Inflammatory macrophage (primary cell): ENCODE measurements at places on chromosomes 1 and 21.

DNA sequence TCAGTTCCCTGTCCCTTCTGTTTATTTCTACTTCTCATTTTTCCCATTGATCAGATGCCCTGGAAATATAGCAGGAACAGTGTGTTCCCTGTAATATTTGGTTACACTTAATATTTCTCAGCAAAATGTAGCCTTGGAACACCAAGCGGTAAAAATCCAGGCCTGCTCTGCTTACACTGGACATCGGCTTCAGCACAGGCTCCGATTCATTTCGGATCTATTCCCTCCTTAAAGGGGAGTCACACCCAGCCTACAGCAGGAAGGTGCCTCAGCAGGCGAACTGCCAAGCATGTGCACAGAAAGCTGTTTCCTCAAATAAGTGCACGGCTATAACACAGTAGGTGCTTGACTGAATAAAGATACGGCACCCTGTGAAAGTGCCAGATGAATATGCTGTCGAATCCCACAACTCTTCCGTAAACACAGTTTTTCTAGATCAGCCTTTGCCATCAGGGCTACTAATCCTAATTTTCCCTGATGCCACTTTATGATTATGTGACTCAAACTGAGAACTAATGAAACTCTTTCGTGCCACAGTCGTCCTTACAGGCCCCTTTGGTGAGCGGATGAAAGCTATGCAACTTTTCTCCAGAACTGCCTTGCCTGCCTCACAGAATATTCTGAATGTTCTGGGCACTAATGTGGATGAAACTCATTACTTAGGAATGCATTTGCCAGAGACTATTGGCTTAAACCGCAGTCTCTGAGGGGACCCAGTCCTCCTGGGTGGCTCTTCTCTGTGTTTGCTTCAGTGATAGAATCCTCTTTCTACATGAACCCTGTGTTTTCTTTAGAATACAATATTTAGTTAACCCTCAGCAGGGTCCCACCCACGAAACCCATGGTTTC, 275.5 kb upstream of the RUNX1 start:
- DNase-seq, result no peak

GRCh38 chr1:161044535-161044907, 1.3 kb downstream of the USF1 start:
- no peak for DNase-seq

GRCh38 chr1:29249170-29249691, 12.9 kb downstream of the PTPRU start:
- DNase-seq, result no peak

GRCh38 chr1:75693551-75693950, 31.0 kb upstream of the ACADM start:
- DNase-seq, result no peak

- DNase-seq, result no peak
Observed at GRCh38 chr1:99445486-99445885, 181.2 kb downstream of the PLPPR4 start.

- DNase-seq, result no peak
Observed at GRCh38 chr1:202361224-202361623, 12.7 kb downstream of the PPP1R12B start.

DNA sequence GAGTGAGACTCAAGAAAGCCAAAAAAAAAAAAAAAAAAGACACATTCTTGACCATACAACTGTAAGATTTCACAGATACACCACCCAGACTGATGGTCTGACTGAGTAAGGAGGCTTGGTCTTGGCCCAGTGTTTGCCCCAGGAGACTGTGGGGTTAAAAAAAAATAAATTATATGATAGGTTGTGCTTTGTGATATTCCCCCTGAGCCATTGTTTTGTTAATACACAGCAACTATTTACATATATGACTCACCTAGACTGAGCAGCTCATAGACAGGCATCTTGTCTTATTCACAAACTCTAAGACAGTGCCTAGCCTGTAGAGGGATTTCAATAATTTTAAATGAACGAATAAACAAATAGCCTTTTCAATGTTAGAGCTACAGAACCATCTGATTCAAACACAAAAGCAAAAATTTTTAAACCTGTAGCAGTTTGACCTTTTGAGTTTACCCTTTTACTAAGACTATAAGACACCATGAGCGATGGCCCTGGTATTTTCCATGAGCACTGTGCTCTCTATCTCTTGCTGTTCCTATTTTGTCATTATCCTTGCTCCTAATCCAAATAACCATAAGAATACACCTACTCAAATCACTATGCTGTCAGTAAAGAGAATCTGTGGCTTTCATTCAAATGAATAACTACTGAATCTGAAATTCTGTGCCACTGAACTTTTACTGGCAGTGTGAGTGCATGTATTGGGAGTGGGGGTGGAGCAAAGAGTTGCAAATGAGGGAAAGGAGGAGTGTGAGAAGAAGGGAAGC, 199.4 kb upstream of the PTBP2 start:
- DNase-seq, result no peak

DNA sequence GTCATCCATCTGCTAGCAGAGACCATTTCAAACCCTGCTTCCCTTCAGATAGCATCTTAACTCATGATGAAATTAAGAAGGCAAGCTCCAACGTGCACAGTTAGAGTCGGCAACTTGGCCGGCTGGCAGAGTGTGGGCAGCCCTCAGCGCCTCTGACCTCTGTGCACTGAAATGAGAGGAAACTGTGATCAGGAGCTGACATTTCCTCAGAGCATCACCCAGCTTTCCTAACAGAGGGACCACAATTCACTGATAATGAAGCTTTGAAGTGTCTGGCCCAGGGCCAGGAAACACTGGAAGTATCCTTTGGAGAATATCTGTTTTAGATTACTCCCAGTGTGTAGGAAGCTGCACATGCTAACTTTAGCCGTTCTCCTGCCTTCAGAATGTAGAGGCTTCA, 145.0 kb upstream of the ZC3H11B start:
- no peak for DNase-seq

- no peak for DNase-seq
Observed at GRCh38 chr1:76635784-76636183, 231.5 kb upstream of the ST6GALNAC5 start.

- DNase-seq, result no peak
Observed at GRCh38 chr1:18635891-18636595, 5.4 kb downstream of the PAX7 start.

DNA sequence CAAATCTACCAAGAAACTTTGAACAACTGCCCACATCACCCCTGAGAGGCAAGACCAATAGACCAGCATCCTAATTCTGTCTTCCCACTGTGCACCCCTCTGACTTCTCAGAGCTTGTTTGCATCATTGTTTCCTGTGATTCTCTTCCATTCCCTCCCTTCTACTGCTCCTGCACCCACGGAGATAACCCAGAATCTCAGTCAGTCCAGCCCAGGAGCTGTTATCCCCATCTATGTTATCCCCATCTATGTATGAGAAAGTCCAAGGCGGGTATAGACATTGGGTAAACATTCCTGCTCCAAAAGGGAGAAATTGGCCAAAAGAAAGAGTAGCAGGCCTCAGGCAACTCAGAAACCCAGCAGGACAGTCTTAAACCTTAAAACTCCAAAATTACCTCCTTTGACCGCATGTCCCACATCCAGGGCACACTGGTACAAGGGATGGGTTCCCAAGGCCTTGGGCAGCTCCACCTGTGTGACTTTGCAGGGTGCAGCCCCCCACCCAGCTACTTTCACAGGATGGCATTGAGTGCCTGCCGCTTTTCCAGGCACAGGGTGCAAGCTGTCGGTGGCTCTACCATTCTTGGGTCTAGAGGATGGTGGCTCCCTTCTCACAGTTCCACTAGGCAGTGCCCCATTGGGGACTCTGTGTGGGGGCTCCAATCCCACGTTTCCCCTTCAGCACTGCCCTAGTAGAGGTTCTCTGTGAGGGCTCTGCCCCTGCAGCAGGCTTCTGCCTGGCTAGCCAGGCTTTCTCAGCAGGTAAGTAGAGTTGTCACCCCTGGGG, 414.8 kb downstream of the NPHP4 start:
- DNase-seq, result no peak

DNA sequence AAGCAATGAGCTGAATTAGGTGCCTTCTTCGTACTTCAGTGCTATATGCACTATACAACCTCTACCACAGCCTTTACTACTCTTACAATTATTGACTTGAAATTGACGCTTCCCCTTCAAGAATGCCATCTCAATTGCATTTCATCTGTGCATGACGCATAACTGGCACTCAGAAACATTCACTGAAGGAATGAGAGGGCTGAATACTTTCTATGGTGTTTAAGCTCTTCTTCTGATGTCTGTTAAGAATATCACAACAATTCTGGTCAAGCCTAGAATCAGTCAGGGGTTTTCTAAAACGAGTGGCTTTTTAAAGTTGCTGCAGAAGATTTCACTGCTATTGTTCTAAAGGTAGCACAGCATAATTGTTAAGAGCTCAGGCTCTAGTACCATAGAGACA, 11.5 kb downstream of the DENND1B start:
- DNase-seq, result no peak

DNA sequence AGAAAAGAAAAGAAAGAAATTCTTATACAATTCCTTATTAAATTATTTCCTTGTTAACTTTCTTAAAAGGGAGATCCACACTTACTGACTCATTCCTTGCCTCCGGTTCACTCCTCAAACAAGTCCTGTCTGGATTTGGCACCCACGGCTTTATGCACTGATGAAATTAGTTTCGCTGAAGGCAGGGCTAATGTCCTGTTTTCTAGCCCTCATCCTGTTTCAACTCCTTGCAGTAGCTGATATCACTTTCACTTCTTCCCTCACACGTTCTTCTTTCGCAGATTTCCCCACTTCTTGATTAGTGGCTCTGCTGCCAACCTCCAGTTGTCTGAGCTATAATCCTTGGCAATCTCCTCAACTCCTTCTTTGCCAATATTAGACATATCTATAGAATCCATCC, 215.2 kb downstream of the URB2 start:
- peak; percentile 45 for DNase-seq

GRCh38 chr21:35113064-35113463, 64.0 kb upstream of the RUNX1 start:
- no peak for DNase-seq

GRCh38 chr1:199101635-199102034, 462.8 kb downstream of the PTPRC start:
- DNase-seq, result no peak

DNA sequence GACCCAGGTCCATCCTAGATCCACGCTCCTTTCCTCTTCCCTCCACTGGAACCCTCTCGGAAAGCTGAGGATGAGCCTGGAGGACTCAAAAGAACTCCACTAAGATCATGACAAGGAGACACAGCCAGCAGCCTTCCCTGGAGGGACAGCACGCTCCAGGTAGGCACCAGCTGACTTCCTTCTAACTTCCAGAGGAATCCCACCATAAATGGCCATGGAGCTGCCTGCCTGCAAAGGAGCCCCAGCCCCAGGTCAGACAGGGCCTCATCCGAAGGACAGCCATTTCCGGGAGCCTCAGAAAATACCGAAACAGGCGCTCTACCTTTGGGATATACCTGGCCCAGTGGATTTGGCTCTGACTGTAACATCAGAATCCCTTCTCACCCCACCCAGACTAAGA, 4.1 kb downstream of the SH3BP5L start:
- no peak for DNase-seq
